ENCODE measurements at places on chromosomes 7 and 10.
A peak's percentile ranks its signal among the peaks of the same experiment; 100 is the strongest.

DNA sequence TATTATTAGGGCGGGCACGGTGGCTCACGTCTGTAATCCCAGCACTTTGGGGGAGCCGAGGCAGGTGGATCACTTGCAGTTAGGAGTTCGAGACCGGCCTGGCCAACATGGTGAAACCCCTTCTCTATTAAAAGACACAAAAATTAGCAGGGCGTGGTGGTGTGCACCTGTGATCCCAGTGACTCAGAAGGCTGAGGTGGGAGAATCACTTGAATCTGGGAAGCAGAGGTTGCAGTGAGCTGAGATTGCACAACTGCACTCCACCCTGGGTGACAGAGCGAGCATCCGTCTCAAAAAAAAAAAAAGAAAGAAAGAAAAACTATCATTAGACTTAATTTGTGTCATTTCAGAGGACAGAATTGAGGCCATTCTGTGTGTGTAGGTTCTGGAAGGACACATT, 752.7 kb upstream of the GALNT17 start:
- DNase-seq = no peak

DNA sequence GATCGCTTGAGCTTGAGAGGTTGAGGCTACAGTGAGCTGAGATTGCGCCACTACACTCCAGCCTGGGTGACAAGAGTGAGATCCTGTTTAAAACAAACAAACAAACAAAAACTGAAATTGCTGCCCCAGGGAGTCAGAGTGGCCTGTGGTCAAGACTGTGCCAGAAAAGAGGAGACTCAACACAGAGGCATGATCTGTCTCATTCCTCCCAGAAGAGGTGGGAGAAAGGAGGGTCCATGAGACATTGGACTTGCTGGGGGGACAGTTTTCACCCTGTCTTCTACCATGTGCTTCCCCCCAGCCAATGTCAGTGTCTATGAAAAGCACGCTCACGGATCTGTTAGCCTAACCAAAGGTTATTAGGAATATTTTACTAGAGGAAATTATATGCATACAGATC, 3.2 kb downstream of the ZNF853 start:
- no peak for DNase-seq

DNA sequence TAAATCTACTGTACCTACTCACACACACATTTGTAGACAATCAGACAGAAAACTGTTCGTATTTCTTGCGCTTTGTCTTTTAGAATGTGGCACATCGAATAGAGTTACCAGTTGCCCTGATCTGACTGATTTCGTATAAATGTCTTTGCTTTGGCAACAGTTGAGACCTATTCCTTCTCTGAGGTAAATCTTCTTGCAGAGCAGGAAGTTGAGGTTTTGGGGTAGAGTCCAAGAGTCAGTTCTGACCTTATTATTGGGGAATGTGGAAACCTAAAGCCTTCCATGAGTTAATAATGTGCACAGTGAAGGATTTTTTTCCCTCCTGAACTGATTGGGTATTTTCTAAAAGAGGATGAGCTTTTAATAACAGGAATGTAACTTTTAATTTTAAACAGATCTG, 135.3 kb downstream of the KIAA1217 start:
- peak; percentile 99 for DNase-seq

DNA sequence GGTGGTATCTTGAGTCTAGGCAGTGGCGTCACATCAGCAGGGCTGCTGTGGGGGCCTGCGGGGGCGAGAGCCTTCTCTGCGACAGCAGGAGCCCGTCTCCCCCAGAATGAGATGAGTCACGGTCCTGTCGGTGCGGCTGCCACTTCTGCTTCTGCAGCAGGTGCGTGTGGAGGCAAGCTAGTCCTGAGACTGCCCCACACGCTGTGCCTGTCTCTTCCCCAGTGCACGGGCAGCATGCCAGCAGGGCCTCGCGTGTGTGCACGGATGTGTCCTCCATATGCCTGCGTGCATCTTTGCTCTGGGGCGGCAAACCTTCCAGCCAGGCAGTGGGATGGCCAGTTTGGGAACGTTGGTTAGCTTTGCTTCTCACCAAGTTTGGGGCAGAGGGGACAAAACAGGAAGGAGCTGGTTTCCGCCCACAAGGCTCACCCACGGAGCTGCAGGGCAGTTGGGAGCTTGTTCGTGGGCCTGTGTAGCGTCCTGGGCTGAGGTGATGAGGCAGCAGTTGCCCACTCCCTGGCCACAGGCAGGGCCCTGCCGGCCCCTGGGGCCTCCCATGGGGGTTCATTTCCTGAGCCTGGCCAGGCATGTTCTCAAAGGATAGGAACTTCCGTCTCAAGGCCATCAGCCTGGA, 60.8 kb upstream of the PPIF start:
- DNase-seq = no peak

DNA sequence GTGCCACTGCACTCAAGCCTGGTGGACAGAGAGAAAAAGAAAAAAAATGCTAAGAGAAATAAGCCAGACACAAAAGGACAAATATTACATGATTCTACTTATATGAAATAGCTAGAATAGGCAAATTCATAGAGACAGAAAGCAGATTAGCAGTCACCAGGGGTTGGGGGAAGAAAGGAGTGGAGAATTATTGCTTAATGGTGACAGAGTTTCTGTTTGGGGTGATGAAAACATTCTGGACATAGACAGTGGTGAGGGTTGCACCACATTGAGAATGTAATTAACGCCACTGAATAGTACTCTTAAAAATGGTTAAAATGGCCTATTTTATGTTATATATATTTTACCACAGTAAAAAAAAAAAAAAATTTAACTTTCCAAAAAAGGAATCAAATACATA, 6.4 kb upstream of the NT5C2 start:
- DNase-seq = no peak

DNA sequence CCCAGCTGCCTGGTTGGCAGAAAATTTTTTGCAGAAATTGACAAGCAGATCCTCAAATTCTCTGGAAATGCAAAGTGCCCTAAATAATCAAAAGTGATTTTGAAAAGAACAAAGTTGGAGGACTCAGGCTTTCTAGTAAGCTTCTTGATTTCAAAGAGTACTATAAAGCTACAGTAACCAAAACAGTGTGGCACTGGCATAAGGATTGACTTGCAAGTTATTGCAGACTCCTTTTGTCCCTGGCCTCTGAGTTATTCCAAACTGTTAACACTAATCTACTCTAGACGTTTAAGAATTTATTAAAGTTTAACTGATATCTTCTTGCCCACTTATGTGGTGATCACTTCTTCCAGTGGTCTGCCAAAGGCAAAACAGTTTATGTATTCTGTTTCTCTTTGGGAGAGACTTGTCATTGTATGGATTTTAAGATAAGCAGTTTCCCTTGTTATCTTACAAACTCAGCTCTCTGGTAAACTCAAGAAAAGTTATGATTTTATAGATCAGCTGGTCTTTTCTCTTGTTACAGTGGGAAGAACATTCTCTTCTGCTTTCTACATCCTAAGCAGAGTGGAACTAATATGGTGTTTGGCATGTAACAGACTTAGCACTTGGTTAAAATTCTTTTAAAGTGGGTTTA, 41.4 kb downstream of the LOXL4 start:
- DNase-seq = no peak

GRCh38 chr7:98674881-98675280, 57.8 kb downstream of the NPTX2 start:
- DNase-seq = no peak

GRCh38 chr7:132075515-132075914, 500.8 kb downstream of the PLXNA4 start:
- no peak for DNase-seq

- no peak for DNase-seq
Measured at GRCh38 chr7:20787660-20788419, 1.2 kb upstream of the SP8 start.

DNA sequence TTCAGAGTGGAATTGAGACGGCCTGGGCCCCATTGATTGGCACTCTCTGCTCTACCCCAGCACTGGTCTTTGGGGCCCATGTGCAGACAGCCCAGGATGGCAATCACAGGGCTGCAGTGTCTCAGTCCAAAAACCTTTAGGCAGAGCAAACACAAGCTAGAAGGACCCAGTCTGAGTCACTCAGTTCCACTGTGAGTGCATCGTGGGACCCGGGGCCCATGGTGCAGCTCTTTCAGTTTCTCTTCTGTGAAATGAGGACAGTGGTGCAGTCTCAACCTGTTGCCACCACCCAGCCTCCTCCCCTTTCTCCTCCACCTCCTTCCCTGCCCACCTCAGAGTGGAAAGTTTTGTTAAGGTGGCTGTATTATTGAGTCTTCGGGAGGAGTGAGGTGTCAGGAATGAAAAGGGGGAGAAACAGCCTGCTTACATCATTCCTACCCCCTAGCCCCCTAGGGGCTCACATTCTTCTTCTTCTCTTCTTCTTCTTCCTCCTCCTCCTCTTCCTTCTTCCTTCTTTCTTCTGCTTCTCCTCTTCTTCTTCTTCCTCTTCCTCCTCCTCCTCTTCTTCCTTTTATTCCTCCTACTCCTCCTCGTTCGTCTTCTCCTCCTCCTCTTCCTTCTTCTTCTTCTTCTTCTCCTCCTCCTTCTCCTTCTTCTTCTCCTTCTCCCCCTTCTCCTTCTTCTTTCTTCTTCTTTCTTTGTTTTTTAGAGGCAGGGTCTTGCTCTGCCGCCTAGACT, 19.5 kb upstream of the CARD11 start:
- DNase-seq = no peak

DNA sequence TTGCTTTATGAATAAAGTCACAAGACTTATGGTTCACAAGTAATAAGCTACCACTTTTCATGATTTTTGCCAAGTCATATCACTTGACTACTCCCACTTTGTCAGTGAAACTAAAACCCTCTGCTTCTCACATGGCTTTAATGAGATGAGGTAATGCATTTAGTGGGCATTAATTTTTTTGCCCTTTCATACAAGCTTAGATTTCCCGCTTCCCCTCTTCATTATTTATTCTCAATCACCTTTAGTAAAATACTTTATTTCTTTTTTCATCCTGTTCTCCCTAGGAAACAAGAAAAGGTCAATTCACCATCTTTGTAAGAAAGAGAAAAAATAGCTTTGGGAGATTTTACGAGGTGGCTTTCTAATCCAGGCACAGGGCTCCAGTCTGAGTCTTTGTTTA, 109.6 kb upstream of the STARD3NL start:
- DNase-seq = no peak

GRCh38 chr10:34821587-34822585, 6.8 kb upstream of the PARD3 start:
- no peak for DNase-seq

DNA sequence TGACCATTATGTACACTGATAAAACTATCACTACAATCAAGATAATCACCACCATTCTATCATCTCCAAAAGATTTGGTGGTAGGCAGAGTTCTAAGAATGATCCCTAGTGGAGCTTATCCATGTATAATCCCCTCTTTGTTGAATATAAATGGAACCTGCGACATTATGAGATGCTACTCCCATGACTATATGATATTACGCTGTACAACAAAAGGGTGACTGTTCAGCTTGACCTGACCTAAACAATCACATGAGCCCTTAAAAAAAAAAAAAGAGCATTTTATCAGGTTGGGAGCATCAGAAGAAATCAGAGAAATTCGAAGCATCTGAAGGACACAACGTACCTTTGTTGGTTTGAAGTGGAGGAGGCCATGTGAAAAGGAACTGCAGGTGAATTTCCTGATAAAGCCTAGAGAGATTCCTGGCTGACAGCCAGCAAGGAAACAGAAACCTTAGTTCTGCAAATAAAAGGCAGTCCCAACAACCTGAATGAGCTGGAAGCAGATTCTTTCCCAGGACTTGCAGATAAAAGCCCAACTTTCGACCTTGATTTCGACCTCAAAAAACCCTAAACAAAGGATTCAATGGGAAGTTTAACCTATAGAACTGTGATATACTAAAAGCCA, 270.7 kb downstream of the ADRA2A start:
- DNase-seq = no peak

DNA sequence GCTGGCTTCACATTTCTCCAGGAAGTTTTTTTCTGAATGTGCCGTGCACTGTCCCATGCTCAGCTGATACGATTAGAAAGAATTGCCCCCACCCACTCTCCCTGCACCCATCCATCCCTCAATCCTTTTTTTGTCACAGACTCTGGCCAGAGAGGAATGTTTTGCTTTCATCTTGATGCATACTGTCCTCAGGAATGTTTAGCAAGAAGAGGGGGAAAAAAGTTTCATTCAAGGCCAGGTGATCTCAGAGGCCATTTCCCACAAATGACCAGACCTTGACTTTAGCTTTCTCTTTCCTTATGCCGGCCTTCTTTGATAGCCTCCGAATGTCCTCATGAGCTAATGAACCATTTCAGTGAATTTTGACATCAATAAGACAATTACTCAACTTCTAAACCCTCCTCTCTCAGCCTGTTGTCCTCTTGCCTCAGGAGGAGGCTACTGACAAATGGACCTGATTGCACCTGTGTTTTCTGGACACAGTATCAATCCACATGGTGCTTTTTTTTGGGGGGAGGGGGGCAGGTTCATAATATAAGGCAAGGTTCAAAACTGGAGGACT, 105.0 kb upstream of the KLF6 start:
- DNase-seq = peak; percentile 62

DNA sequence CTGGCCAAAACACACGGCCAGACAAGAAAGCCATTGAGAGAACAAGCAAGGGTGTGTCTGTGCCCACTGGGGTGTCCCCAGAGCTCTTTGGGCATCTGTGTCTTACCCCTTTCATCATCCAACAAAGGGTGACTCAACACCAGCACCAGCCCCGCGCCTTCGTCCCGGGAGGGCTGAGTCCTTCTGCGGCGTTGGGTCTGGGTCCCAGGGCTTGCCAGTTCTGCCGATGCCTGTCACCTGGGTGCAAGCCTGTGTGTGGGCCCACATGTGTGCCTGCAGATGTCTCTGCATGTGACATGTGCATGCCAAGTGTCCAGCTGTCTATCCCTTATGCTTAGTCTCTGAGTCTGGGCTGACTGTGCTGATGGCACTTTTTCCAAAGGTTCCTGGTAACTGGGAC, 24.4 kb upstream of the ELN start:
- DNase-seq = no peak

DNA sequence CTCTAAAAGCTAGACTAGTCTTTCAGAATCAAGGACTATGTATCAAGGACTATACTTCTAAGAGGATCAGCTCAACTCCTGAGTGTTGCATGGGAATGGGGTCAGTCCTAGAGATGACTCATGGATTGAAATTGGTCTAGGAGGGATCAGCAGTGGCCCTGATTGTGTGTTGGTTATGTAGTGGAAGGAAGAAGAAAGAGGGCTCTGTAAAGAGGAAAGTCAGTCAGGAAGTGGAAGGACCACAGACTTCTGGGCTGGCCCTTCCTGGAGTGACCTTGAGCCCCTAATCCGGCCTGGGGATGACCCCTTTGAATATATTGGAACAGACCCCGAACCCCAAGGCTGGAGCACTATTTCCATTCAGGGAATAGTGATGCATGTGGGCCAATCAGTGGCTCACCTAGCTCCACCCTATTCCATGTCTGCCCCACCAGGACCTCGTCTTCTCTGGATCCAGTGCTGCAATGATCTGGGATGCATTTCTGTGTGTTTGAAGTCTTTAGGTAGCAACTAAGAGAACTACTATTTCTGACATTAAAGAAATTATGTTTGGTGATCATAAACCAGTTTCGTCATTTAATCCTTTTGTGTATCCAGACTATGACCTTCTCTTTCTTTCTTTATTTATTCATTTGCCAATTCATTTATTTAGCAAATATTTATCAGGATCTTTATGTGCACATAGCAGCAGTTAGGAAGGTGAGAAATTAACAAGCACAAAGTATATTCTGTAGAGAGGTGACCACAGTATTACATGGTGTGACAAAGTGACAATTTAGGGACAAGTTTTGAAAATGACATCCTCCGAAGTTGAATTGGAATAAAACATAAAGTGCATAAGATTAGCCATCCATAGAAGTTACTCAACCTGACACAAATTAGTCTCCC, 48.6 kb upstream of the KIF5B start:
- DNase-seq = no peak
